ENCODE measurements at places on chromosomes 2 and 18.

- no peak for DNase-seq
These were observed 444.0 kb upstream of the LRRTM1 start for GRCh38 chr2:80748592-80748991.

- DNase-seq, result no peak
These were observed 87.1 kb downstream of the ITGB1BP1 start for GRCh38 chr2:9336241-9336575.

- no peak for DNase-seq
These were observed 115.8 kb upstream of the ALKAL2 start for GRCh38 chr2:403682-404081.

GRCh38 chr2:111710085-111710484 is 173.9 kb downstream of the ANAPC1 start:
- DNase-seq, result no peak

- no peak for DNase-seq
These were observed 280.1 kb downstream of the PTH2R start for GRCh38 chr2:208686665-208687064.

- no peak for DNase-seq
These were observed 582.9 kb upstream of the PIK3C3 start for GRCh38 chr18:41372046-41372665.

DNA sequence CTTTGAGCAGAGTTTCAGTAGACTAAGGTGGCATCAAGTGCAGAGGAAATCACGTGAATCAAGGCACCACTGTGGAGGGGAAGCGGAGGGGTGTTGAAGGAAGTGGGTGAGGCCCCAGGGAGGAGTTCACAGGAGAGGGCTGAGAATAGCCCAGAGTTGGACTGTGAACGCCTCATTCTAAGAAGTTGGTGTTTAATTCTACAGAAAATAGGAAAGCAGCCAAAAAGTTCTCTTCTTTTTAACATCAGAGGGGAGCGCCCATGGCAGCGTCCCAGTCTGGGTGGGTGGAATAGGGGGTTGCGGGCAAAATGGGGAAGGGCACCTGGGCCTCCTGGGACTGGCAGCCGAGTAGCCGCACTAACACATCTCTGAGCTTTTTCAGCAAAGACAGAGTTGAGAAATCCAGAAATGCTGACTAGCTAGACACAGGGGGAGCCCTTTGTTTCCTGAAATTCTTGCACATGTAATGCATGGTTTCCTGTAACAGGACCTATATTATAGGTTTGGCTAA is 97.0 kb downstream of the NEB start:
- no peak for DNase-seq

DNA sequence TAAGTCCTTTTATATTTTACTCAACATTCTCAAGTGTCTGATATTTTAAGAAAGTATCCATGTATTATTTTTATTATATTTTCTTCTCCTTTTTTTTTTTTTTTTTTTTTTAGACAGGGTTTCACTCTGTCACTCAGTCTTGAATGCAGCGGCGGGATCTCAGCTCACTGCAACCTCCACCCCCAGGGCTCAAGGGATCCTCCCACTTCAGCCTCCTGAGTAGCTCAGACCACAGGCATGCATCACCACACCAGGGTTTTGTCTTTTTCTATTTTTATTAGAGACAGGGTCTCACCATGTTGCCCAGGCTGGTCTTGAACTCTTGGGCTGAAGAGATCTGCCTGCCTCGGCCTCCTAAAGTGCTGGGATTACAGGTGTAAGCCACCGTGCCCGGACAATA is 212.1 kb downstream of the TCF4 start:
- DNase-seq, result no peak

- no peak for DNase-seq
These were observed 512.8 kb upstream of the POU3F3 start for GRCh38 chr2:104340879-104341828.

DNA sequence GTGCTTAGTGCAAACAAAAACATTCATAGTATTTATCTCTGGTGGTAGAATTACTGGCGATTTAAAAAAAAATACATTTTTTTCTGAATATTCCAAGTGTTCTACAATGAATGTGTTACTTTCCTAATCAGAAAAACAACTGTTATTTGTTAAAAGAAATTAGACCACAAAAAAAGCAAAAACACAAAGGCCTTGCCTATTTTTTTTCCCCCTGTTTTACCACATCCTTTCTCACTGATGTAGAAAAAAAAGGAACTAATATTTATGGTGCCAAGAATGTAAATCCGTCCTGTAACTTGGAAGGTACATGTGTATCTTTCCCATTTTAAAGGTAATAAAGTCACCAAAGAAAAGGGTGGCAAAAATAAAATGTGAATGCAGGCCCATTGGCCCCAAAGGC is 28.4 kb upstream of the MGAT4A start:
- DNase-seq, result no peak

- no peak for DNase-seq
These were observed 16.4 kb upstream of the KCNG3 start for GRCh38 chr2:42510191-42510590.

DNA sequence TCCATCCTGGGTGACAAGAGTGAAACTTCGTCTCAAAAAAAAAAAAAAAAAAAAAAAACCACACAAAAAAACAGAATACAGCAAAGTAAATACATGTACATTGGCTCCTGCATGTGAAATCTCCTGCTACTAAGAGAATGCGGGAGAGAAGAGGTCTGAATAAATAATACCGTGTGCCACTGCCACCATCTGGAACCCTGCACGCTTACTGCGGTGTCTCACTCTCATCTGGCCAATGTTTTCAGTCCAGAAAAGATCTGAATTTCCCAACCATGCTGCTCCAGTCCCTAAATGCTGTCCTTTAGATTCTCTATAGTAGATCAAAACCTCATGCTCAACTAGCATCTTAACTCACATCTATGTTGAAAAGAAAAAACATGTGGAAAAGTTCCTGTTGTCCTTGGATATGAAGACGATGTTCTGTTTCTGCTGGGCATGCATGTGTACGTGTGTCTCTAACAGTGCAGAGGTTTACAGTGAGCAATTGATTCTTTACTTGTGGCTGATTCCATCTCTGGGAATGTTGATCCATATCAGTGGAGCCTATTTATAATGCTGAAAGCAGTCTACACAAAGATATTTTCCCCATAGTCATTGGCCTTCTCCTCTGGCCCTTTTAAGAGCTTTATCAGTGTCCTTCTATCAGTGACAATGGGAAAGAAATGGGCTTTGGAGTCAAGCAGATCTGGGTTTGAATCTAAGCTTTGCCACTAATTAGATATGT is 11.9 kb downstream of the STON1 start:
- DNase-seq, result no peak

DNA sequence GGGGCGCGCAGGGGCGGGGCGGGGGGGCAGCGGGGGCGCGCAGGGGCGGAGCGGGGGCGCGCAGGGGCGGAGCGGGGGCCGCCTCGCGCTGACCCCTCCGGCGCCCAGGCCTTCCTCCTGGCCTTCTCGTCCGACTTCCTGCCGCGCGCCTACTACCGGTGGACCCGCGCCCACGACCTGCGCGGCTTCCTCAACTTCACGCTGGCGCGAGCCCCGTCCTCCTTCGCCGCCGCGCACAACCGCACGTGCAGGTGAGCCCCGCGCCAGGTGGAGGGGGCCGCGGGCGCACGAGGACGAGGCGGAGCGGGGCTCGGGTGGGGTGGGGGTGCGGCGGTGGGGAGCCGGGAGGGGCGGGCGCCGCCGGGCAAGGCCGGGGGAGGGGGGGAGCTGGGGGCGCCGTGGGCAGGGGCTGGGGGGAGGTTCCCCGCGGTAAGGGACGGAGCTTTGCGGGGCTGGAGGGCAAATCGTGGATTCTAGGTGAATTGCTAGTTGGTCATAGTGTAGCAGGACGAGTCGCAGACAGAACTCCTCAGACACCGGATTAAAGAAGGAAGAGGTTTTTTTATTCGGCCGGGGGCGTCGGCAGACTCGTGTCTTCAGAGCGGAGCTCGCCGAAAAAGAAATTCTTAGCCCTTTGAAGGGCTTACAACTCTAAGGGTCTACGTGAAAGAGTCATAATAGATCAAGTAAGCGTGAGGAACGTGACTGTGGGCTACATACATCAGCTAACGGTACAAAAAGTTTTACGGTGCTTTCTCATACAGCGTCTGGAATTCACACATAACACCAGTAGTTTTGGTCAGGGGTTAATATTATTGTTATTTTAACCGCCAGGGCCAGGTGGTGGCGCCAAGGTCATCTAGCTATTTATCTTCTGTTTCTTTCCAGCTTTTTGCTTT is 29.9 kb downstream of the ANO7 start:
- no peak for DNase-seq

- DNase-seq, result no peak
These were observed 38.7 kb downstream of the MCFD2 start for GRCh38 chr2:46876741-46877384.

DNA sequence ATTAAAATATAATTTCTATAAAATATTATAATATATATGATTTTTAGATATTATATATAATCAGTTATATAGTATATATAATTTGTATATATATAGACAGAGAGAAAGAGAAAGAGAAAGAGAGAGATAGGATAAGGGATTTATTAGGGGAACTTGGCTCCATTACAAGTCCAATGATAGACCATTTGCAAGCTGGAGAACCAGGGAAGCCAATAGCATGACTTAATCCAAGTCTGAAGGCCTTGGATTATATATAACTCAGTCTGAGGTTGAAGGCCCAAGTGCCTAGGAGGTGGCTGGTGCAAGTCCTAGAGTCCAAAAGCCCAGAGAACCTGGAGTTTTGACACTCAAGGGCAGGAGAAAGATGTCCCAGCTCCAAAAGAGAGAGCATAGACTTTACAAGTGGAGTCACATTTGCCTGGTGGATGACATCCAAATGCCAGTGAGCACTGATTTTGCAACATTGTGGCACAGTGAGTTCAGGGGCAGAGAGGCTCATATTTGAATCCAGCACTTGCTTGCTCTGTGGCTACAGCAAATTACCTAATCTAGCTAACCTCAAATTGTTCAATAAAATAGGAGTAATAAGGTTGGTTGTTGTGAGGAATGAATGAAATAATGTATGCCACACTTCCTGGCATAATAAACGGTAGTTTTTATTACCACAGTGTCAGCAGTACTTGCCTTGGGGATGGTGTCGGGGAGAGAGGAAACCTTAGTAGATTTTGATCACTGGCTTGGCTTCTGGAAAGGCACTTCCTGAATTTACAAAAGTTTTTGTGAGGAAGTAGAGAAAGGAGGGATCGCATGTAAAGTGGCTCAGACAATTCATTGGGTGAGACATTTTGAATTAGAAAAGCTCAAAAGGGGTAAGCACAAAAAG is 69.6 kb upstream of the CD28 start:
- DNase-seq, result no peak

DNA sequence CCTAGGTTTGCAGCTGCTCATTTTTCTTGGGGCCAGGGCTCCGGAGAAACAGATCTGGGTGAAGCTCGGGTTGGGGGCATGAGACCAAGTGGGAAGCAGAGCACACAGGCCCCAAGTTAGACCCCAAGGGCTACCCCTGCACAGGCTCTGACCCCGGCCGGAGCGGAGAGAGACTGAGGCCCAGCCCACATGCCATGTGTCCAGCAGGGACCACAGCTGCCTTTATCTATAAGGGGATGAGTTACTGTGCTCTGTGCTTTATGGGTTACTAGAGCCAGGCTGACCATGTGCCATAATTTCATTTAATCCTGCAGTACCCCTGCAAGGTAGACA is 30.3 kb upstream of the PRLH start:
- DNase-seq, result no peak

DNA sequence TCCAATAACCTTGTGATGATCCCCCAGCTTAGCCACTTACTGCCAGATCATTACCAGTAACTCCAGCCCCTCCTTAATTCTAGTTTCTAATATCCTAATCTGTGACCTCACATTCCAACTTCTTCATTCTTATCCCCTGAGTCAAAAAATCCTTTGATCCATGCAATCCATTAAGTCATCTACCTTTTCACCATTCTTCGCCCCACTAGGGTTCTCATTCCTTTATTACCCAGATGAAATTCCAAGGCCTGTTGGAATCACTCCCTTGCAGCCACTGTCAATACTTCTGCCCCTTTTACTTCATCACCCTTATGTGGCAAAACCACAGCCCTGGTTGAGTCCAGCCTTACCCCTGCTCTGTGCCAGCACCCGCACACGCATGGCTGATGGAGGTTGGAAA is 20.3 kb upstream of the IL36G start:
- no peak for DNase-seq
